H4 (cell line): ENCODE measurements at places on chromosomes 11 and 22. TPM values are rescaled to one million over a fixed set of nuclear protein-coding genes. Genes with fewer than 3 reads are reported as not detected.

DNA sequence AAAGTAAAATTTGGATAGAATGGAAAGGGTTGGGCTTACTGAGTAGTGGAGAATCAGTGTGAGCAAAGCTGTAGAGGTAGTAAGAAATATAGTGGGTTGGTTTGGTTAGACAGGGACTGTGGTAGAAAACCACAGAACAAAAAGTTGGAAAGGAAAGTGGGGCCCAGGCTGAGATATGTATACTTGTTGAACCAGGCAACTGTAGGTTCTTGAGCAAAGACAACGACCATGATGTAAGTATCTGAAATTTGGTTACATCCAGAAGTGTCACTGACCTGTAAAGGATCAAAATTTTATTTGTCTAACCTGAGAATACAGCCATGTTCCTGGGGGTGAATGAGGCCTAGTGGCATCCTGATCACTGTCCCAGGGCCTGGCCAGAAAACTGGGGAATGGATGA is 114.1 kb downstream of the STIM1 start:
- no peak for DNase-seq

GRCh38 chr11:132050577-132051165 is 680.3 kb downstream of the NTM start:
- DNase-seq, result no peak

DNA sequence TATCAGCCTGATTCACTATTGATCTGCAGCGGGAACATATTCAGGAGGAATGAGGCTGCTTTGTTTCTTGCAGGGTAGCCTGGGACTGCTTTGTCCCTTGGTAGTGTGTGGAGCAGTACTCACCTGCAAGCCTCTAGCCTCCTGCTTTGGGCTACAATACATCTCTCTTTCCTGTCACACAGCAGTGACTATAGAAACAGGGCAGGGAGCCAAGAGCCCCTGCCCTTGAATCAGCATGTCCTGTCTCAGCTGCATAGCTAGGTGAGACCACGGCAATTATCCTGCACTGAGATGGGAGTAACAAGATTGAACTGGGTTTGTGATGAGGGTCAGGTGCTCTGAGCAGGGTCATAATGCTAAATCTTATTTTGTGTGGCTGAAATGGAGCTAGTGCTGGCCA is 191.9 kb downstream of the NELL1 start:
- DNase-seq, result no peak

GRCh38 chr11:8059571-8060011 is 21.4 kb upstream of the TUB start:
- DNase-seq, result no peak

GRCh38 chr22:26689513-26690301 is 32.3 kb downstream of the MIAT start:
- no peak for DNase-seq

DNA sequence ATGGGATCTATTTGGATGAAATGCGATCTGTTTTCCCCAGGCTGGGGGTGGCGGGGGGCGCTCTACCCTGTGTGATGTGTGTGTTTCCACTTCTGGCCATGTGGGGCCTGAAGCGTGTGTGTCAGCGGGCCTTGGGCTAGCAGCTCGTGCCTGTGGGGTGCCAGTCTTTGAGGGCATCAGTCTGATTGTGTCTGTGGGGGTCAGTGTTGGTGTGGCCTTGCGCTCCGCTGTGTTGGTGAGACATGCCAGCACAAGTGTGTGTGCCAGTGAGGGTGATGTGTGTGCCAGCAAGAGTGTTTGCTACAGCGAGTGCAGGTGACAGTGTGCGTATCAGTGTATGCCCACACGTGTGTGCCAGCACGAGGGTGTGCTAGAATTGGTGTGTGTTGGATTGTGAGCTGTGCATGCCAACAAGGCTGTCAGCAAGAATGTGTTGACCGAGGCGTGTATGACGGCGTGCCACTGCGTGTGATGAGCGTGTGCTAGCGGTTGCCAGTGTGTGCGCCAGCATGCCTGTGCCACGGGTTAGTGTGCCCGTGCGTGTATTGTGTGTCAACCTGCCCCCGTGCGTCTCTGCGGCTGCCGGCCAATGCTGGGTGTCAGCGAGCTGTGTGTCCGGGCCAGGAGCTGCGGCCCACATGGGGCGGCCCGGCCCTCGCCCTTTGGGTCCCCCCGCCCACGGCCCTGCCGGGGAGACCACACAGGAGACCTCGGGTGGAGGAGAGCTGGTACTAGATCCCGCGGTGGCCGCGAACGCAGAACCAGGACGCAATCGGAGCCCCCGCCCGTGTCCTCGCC is 519 bp downstream of the ARRB1 start:
- no peak for DNase-seq

Gene RASSF10
- not detected in 2 replicates for total RNA-seq

Gene MYO7A
- total RNA-seq, result 0.35 and 1.4 TPM in 2 replicates

Gene OR6A2
- 0.43 TPM in 1 of 2 replicates, not detected in the other for total RNA-seq
